ENCODE measurements at places on chromosomes 4 and X.

GRCh38 chr4:5970381-5971077 lies 47.7 kb downstream of the C4orf50 start:
- peak; percentile 32 for DNase-seq

GRCh38 chrX:7580127-7580526 lies 262.8 kb upstream of the VCX start:
- DNase-seq: no peak

GRCh38 chr4:176964116-176964691 lies 171.5 kb upstream of the VEGFC start:
- no peak for DNase-seq

DNA sequence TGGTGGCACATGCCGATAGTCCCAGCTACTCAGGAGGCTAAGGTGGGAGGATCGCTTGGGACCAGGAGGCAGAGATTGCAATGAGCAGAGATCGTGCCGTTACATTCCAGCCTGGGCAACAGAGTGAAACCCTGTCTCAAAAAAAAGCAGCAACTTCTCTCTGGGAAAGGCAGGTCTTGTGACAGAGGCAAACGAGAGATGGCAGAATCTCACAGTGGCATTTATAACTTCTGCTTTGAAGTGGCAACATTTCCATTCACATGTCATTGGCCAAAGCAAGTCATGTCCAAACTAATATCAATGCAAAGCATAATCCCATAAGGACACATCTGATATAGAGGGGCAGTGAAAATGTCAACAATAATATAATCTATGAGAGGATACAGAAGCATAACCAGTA lies 79.8 kb downstream of the PPEF2 start:
- DNase-seq: no peak

- peak; percentile 82 for DNase-seq
Observed at GRCh38 chr4:146381263-146381872, 140.4 kb downstream of the SLC10A7 start.

DNA sequence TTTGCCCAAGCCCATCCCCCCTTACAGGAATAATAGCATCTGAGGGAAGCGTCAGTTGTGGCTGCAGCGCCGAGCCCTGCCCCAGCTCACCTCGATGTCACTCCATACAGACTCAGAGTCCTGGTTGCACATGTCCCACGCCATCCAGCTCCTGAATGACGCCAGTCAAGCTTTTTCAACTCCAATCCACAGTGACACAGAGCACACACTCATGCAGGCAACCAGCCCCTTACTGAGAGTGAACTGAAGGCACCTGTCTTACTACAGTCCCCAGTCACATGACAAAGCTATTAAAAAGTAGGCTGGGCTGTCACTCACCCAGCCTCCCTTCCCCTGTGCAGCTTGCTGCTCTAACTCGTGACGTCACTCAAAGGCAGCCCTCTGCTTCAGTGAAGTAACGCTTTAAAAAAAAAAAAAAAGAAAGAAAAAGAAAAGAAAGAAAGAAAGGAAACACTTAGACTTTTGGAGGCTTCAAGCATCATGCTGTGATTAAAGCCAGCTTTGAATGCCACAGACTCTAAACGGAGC lies at the start of gene PPARGC1A:
Gene PPARGC1A (minus strand): TSS at position 234 of the 528 bp plus-strand sequence. CDS start 90 bp downstream, at position 144.
- DNase-seq: peak; percentile 89
